ENCODE measurements at places on chromosomes 6 and 20. TPM values are rescaled to one million over a fixed set of nuclear protein-coding genes. Genes with fewer than 3 reads are reported as not detected.

RAET1L gene
- total RNA-seq: not detected

RIOK1 gene
- total RNA-seq: 15.5 TPM

POM121L2 gene
- total RNA-seq: not detected

NR2E1 gene
- not detected for total RNA-seq

PBOV1 gene
- not detected for total RNA-seq

ZNF184 gene
- 4.6 TPM for total RNA-seq

DNA sequence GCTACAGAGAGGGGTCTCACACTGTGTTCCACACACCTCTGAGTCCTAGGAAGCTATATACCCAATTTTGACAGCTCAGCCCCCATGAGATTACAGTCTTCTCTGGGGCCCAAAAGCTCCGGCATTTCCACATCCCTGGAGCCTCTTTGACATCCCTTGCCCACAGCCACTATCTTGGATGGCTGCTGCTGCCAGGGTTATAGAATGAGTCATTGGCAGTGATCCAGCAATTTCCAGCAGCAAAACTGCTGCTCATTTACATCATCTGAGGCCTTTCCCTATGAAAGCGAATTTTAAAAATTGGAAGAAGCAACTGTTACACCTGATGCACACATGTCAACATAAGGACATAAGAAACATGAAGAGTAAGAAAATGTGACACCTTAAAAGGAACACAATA is 590.7 kb downstream of the MEI4 start:
- peak; percentile 34 for DNase-seq

DNA sequence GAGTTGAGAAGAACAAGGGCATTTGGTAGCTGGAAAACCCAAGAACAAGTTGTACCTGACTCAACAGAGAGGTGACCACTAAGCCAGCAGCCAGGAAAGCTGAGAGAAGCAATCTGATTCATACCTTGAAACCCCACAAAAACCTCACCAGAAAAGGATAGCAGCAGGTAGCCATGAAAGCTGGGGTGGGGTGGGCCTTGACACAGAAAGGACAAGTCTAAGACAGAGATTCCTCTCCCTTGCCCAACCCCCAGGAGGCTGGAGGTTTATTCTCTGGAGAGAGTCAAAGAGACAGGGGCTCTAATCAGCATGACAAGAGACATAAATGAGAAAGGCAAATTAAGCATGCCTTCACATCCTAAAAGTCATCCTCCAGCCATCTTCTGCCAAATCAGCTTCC is 151.7 kb upstream of the DST start:
- no peak for DNase-seq

GRCh38 chr20:31475472-31476293 is 595 bp downstream of the REM1 start:
- DNase-seq: no peak

GRCh38 chr6:110646951-110647910 is 168.0 kb downstream of the CDK19 start:
- DNase-seq: no peak

GRCh38 chr6:95676011-95676628 is 98.8 kb downstream of the MANEA start:
- DNase-seq: no peak

DNA sequence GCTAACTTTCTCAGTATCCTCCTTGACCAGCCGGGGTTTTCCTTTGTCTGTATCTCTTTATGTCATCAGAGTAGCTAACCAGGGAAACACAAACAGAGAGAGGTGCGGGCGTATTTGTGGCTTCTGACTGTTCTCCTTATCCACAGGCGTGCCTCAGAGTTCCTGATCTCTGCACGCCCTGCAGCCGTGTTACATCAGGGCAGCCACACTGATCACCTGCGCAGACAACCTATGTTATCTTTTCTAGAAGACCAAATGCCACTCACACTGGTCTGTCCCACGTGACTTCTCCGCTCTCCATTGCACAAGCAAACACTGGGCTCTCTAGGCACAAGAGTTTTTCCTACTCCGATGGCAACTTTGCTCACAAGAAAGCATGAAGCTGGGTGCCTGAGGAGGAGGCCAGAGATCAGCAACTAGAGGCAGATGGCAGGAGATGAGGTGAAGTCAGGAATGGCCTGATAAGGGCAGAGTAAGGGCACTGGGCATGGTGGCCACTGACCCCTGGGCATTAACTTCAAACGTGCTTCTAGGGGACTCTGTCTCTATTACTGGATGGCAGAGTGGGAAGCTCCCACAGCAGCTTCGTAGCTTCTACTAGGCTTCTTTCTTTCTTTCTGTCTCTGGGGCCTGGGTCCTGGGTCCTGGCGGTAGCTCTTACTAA is 4.5 kb downstream of the PDE10A start:
- no peak for DNase-seq
